ENCODE measurements at places on chromosomes 1 and 21.
A peak's percentile ranks its signal among the peaks of the same experiment; 100 is the strongest.

- peak; percentile 60 for DNase-seq
Observed at GRCh38 chr1:38029685-38030511, 16.7 kb downstream of the POU3F1 start.

- DNase-seq, result no peak
Observed at GRCh38 chr1:232624546-232625281, 5.2 kb downstream of the SIPA1L2 start.

DNA sequence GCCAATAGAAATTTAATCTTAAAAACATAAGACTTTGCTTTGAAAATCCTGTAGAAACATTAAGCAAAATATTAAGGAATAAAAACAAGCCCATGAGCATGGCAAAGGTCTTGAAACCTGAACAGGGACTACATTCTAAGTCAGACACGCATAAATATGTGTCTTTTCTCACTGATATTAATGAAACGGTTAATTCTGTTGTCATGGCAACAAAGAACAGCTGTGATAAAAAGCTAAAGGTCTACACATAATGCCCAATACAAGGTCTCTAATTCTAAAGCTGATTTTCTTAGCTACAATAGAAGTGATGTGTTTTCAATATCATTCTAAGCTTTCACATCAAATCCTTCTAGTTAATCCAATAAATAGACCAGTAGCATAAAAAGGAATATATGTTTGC, 331.7 kb downstream of the PTBP2 start:
- DNase-seq, result no peak

DNA sequence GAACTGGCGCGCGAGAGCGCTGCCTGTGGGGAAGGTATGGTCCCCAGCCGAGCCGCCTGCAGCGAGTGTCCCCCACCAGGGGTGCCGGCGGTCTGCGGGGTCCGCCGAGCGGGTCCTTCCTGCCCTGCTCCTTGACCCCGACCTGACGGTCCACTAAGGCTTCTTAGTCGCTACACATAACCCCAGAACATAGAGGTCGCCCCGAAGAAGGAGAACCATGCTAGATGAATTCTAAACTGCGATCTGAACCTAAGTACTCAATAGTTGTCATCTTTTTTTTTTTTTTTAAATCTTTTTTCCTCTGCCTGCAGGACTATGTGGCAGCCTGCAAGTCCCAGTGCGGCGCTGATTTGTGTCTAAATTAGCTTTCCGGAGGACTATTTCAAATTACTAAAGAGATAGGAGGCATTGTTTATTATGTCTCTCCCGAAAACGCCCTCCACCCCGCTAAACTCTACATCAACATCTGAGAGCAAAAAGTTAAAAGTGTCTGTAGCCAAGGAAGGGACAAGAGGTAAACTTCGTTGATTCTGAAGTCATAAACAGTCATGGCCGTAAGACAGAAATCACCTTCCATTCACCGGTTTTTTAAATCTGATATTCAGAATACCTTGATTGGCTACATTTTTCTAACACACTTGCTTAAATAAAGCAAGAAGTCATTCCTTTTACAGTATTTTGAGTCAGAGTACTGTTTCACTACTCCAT, 476 bp downstream of the AXDND1 start:
- no peak for DNase-seq

DNA sequence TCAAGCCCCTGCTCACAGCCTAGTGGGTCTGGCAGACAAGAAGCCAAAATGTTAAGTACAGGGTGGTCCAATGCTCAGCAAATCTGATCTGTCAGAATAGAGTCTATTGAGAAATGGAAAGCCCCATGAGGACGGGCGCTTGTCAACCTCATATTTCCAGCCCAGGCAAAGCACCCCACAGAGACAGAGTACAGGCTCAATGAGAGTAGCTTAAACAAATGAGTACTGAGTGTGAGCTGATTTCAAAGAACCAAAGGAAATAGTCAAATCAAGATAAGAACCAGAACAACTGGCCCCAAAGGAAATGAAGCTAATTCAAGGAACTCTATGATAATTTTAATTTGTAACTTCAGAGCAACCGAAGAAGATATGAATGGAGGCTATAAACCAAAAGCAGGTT, 44.6 kb upstream of the SLC30A1 start:
- no peak for DNase-seq

DNA sequence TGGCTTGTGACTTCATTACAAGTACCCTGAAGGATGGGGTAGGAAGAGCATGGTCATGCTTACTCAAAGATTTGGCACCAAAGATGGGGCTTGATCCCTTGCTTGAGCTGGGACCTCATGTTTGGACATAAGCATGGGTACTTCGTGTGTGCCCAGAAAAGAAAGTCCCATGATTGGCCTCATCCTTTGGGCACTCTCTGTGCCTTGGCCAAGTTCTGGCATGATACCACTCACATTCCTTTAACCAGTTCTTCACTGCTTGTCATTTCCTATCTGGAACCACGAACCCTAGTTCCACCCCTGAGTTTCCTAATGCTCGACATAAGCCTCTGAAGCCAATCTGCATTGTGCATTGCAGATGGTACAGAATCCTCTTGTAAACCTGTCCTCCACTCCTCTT, 107.0 kb downstream of the NAV1 start:
- no peak for DNase-seq

DNA sequence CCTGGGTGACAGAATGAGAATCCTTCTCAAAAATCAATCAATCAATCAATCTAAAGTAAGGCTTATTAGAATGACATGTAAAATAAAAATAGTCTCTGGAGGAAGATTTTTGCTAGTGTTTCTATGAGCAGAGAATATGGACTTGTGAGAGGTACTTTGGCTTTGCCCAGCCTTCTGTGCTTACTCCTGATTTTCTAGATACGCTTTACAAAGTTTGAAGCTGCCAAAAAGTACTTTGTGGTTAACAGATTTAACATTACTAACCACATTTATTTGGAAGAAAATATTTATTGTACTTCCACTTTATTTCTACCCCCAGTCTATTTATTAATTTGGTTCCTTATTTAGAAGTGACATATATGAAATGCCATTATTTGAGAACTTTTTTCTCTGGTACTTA, 41.0 kb downstream of the CEP350 start:
- no peak for DNase-seq

- no peak for DNase-seq
Observed at GRCh38 chr1:230708631-230709580, 5.0 kb downstream of the AGT start.

- DNase-seq, result no peak
Observed at GRCh38 chr1:57839067-57839466, 415.2 kb upstream of the DAB1 start.

GRCh38 chr1:7485826-7486225, 285.3 kb upstream of the VAMP3 start:
- no peak for DNase-seq

DNA sequence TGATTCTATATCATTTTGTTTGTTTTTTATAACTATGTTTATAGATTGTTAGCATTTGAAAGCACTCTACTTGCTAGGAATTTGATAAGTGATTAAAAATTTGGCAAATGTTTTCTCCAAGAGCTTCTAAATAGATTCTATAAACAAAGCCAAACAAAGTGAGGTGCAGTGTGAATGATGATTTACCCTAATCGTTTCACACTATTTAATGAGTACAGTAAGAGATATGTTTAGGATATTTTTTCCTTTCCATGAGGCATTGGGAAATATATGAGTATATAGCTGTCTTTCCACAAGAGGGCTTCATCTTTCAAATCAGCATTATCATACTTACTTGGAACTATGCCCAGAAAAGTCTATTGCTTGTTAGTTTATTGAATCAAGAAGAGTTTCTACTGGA, 277.0 kb upstream of the BRINP3 start:
- no peak for DNase-seq

- DNase-seq, result no peak
Observed at GRCh38 chr1:30670240-30671060, 52.9 kb downstream of the MATN1 start.

- DNase-seq, result no peak
Observed at GRCh38 chr1:4174291-4175200, 274.5 kb upstream of the C1orf174 start.

GRCh38 chr21:16588433-16588860, 858.7 kb downstream of the USP25 start:
- no peak for DNase-seq

DNA sequence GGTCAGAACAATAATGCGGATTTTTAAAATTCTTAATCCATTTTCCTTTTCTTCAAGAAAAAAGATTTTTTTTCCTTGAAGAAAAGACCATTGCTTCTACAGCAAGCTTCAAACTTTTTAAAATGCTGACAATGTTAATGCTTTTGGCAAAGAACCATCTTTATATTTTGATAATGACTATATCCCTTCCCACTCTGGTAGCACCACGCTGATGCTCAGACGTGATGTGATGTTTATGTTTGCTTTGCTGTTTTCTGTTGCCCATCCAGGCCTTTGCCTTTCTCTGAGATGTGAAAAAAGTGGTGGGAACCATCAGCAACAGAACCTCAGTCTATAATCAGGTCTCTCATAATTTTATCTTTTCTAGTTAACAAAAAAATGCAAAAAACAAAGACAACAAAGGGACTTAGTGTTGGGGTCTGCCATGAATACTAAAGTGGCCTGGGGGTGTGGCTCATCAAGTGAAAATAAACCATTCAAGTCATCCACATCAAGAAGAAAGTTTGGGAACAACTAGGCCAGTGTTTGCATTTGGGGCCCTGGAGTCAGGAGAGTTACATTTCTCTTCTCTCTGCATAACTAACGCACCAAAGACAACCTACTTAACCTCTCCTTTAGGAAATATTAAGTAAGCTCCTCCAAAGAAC, 244.6 kb upstream of the DMRTA2 start:
- no peak for DNase-seq

DNA sequence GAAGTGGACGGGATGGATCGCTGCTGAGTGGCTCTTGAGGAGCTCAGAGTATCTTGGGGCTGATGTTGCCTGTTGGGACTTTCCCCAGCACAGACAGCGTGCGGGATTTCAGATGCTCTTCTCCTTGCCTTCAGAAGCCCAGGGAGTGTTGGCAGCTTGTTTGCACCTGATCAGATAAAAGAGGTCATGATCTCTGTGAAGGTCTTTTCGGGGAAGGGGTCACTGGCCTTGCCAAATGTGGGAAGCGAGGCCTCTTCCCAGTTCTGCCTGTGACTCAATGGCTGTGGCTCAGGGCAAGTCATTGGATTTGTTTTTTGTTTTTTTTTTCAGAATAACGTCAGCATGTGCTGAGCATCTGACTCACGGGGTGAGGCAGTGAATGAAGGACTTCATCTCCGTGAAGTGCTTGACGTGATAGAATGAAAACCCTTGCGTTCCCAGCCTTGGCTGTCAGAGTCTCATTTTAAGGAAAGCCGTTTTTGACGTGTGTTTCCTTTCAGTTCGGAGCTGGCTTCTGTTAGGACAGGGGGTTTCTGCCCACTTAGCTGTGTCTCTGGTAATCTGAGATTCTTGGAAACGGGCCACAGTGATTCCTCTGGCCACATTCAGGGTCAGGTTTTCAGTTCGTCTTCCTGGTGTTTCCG, 46.7 kb downstream of the GALNT2 start:
- DNase-seq, result no peak

DNA sequence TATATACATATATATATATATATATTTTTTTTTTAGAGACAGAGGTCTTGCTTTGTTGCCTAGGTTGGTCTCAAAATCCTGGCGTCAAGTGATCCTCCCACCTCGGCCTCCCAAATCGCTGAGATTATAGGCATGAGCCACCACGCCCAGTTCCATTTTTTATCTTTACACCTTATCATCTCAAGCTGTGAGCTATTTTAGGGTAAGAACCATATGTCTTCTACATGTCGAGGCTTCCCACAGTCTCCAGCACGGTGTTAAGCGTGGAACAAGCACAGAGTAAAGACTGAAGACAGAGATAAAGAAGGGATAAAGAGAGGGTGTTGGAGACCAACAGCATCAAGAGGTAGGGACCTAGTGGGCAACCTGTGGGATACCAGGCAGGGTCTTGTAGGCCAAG, 14.2 kb downstream of the ARHGEF2 start:
- DNase-seq, result no peak

DNA sequence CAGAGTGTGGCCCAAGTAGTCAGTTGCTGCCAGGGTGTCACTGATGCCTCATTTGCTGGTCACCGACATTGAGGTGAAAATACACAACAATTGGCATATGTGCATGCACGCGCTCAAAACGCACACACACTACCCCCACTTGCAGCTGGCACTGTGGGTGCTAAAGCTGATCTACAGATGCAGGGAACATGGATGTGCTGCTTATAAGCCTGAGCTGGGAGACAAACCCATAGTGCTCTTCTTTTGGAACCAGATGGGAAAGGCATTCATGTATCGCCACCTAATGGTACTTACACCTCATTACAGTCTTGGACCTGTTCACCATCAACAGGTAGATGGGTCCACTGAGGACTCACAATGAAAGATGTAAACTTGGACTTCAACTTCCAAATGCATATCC, 70.3 kb upstream of the CAMK1G start:
- no peak for DNase-seq

DNA sequence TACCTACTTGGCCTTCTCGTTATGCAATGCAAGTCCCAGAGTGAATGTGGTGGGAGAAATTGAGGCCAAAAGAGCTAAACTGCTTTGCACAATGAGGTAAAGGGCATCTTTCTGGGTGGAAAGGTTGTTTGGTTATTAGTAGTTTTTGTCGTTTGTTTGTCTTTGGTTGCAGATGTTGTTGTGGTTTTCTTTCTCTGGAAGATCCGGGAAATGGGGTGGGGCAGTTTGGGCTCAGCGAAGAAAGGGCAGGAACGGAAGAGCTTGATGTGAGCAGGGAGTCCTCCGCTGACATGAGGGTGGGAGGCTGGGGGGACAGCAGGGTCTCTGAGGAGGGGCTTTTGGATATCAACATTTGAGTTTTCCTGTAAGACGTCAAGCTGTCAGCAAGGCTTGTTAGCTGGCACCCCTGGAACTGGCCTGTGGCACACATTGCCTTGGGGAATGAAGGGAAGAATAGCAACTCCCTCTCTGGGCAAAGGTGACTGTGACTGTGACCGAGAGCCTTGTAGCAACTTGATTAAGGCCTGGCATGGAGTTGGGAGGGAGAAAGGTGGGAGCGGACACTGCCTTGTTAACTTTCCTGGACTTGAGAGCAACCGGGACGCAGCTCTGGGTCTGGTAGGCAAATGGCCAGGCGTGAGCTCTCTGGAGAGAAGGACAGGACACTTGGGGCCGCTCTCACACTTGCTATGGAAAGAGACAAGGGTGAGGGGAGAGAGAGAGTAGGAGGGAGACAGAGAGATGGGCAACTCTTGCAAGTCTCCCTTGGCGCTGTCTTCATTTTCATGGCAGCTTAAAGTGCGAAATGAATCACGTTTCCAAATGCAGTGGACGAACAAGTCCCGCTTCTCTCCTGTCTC, 15.4 kb upstream of the OPRD1 start:
- no peak for DNase-seq

DNA sequence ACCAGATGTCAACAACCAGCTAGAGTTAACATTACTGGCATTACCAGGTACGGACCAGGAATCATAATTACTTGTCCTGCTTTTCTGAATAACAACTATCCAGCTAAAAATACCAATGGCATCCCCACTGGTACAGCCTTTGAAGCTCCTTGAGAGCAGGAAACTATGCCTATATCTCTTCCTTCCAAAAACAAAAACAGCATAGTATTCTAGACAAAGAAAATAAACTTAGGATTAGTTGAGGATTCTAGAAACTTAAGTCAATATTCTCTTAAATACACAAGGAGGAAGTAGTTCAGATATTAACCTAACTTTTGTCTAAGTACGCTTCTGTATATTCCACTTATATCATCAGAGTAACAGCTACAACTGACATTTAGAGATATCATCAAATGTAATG, 3.0 kb downstream of the FUBP1 start:
- no peak for DNase-seq

- no peak for DNase-seq
Observed at GRCh38 chr1:56931211-56931610, 34.6 kb downstream of the C8B start.

- no peak for DNase-seq
Observed at GRCh38 chr1:29281571-29281970, 45.2 kb downstream of the PTPRU start.
